ENCODE measurements at places on chromosomes 12 and 14.

DNA sequence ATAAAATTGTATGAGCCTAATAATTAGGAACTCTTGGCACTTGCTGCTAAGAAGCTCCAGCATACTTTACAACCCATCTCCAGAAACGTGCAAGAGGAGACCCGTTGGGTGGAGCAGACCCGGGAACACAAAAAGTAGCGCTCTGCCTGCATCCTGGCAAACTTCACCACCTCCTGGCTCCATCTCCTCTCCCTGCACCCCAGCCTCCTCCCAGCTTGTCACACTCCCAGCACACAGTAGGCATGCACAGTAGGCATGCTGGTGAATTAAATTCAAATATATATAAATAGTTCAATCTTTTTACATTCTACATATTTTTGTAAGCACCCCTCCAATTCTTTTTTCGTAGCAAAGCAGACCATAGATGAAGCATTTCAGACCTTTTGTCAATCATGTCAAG is 1.2 kb downstream of the VSIG10 start:
- no peak for DNase-seq

- no peak for DNase-seq
Observed at GRCh38 chr12:127559349-127560040, 707.5 kb upstream of the TMEM132C start.

- no peak for DNase-seq
Observed at GRCh38 chr14:60488175-60488574, 2.3 kb upstream of the C14orf39 start.

- no peak for DNase-seq
Observed at GRCh38 chr12:132422381-132423043, 67.4 kb upstream of the FBRSL1 start.
